Foreskin melanocyte (primary cell): ENCODE measurements at places on chromosomes 4 and X.
A peak's percentile ranks its signal among the peaks of the same experiment; 100 is the strongest.

DNA sequence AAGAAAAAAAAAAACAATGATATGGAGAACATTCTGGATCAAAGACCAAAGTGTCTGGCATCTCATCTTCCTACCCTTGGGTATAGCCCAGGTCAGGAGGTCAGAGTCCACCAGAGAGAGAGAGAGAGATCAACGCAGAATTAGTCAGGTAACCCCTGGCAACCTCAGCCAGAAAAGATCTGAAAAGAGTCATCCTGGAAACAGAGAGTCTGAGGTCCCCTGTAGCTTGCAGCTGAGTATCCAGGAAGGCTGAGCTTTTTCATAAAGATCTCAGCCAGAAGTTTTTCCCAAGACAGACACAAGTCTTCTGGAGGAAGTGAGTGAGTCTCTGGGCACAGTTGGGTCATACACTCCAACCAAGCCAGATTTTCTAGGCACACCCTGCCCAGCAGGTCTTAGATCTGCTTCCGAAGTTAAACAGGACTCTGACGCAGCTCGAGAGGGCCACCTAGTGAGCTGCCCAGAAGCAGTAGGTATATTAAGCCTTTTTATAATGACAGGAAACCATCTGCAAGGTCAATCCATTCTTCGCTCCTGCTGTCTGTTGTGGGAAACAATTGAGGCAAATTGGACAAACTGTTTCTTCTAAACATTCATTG is 35.7 kb downstream of the ACE2 start:
- peak; percentile 50 for DNase-seq

DNA sequence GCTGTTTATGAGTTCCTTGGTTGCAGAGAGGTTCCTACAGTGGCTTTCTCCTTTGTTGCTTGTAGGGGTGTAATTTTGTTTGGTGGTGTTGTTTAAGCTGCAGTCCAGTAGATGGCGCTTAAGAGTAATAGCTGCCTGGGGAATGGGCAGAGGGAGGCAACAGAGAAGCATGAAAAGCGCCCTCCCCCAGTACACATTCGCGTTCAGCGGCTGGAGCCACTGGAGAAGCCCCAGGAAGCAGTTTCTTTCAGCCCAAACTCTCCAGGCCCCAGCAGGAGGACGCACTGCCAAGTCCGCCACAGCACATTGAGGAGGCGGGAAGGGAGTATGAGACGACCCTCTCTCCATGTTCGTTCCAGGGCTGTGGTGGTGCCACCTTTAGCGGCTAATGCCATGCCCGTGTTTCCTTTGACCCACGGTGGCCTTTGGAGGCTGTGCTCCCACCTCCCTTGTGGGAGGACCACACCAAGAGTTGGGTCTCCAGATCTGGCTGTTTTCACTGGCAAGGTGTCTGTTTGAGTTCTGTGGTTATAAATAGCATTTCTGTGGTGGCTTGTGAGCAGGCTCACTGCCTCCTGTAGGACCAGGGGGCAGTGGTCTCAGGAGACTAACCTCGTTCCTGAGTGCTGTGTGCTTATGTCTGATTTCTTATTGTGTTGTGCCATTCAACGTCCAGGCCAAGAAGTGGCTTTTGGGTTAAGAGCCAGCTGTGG is 252.3 kb downstream of the ARHGAP10 start:
- DNase-seq = peak; percentile 12

DNA sequence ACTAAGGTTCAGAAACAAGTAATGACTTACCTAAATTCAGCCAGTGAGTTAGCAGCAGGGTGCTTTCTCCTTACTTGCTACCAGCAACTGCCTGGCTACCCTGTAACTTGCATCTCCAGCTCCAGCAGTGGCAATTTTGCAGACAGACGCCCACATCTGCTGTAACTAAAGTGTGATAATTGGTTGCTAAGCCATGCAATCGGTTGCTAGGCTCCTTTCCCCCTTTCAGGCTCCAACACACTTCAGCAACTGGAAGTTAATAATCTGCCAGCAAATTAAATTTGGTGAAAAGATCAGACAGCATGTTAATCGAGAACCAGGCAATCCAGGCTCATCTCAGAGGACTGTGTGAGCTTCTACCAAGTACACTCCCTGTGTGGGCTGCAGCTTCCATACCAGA is 24.2 kb upstream of the ARHGEF9 start:
- no peak for DNase-seq

DNA sequence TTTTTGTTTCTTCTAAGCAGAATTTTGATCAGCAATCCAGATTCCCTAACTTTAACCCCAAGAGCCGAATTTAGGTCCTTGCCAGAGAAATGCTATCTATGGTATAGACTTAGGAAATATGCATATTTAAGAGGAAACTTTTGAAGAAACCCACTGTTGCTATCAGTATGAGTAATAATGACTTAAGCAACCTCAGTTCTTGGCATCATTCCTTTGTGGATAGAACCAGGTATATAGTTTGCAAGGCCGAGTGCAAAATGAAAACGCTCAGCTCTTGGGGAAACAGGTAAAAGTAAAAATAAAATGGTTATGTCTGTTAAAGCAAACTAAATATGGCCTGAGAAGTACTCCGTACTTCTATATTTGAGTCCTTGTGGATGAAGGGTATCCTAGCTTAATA is 78.1 kb downstream of the ARSF start:
- no peak for DNase-seq

DNA sequence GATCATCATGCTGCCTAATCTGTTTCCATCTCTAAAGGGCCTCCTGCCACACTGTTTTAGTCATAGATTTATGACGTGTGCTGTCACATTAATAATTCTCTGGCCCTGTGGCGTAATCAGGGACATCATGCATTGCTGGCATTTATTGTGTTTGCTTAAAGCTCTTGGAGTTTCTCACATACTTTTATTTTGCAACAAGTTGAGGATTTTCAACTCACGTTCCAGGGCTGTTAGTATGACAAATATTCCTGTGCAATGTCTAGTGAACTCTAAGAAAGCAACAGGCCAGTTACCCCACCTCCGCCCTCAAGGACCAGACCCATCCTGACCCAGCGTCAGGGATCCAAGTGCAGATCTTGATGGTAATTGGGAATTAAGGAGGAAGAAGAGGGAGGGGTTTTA is 7.8 kb upstream of the PIGA start:
- DNase-seq = no peak

- no peak for DNase-seq
These were observed 6.3 kb downstream of the MEPE start for GRCh38 chr4:87838890-87839591.

DNA sequence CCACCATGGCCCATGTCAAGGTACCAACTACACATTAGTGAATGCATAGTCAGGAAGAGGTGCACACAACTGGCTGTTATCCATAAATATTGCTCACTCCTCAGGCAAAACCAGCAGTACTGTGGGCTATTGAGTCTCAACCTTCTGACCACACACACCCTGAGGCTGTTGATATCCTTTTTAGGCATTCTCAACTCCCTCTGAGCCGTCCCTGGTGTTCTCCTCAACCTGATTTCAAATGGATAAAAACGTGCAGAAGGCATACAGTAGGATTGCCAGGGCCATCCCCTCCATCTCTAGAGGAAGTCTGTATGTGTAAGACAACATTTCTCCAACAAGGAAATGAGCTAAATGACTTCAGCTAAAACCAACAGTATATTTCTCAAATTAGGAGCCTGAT is 98.7 kb upstream of the KLHL13 start:
- DNase-seq = no peak

DNA sequence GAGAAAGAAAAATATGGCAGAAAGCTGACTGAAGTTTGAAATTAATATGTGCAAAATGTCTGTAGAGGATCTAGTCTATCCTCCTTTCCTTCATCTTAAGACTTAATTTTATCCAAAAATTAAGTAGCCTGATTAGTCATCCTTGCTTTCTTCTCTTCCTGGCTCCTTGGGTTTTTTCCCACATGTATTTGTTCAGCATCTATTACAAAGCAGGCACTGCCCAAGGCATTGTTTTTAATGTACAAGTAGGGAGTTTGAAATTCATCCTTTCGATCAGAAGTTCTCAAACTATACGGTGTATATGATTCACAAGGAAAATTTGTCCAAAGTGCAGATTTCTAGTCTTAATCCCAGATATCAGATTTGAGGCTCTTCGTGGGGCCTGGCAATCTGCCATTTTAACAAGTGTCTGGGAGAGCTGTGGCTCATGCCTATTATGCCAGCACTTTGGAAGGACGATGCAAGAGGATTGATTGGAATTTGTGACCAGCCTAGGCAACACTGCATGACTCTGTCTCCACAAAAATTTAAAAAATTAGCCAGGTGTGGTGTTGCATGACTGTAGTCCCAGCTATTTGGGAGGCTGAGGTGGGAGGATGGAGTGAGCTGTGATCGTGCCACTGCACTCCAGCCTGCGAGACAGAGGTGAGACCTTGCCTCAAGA is 19.4 kb upstream of the YTHDC1 start:
- no peak for DNase-seq

- DNase-seq = peak; percentile 94
These were observed 188.2 kb downstream of the GC start for GRCh38 chr4:71595576-71596108.

GRCh38 chr4:112031712-112032328 is 113.4 kb upstream of the FAM241A start:
- peak; percentile 57 for DNase-seq

DNA sequence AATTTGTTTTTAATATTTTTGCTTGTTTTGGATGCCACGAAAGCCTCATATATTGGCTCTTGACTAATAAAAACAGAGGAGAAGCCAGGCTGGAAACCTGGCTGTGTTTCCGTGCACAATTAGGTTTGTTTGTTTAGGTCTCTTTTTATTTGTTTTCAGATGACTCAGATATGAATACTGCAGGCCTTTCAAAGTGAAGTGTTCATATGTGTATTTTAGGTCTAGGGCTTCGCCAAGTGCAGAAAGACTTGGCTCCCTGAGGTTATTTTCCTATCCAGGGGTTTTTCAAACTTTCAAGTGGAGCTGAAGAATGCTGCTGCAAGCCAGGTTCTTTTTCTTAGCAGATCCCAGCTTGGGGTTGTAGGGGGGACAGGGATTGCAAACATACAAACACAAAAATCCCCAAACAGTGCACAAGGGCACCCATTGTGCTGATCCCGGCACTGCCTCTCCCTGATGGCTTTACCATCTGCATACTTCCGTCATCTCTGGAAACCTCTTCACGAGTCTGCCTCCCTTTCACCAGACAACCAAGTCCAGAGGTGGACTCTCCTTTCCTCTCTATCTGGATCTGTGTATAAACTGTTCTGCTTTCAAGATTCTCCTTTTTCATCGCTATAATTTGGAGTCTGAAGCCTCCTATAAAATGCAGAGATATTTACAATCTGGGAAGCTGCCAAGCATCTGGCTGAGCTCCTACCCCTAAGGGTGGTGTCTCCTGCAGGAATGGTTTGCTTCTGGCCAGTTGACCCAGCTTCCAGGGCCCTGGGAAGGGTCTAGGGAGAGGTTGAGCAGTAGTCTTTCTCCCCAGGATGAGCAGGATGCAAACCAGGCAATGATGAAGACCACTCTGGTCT is 108.6 kb downstream of the SMIM20 start:
- DNase-seq = peak; percentile 18

DNA sequence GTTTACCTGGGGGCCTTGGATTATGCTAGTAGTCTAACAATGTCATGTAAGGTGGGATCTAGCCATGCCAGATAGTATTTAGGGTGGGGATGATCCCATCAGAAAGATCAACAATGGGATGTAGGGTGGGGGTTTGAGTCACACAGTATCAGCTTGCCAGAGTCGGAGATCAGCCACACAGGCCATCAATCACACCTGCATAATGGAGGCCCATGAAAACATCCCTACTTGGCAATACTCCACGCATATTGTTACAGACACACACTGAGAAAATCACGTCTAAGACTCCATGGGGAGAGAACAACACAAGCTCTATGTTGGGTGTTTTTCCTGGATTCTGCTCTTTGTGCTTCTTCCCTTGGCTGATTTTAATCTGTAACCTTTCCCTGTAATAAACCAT is 49.5 kb upstream of the SLC25A4 start:
- no peak for DNase-seq

DNA sequence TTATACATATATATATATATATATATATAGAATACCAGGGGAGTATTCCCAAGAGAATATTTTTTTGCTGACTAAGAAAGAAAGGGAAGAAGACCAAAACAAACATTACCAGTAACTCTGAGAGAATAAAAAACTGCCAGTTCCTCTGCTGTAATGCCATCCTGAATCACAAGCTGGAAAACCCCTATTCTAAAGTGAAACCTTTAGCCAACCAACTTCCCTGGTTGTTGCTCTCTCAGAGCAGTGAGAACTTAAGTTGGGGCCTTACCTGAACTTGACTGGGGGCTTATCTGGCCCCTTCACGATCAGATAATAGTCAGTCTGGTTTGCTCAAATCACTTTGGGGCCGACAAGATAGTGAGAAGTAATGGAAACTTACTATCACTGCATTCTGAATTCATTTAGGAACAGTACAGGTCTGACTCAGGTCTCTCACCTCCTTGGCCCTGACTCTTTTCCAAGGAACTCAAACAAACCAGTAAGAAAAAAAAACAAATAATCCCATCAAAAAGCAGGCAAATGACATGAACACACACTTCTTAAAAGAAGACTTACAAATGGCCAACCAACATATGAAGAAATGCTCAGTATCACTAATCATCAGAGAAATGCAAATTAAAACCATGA is 62.5 kb downstream of the CD40LG start:
- no peak for DNase-seq

DNA sequence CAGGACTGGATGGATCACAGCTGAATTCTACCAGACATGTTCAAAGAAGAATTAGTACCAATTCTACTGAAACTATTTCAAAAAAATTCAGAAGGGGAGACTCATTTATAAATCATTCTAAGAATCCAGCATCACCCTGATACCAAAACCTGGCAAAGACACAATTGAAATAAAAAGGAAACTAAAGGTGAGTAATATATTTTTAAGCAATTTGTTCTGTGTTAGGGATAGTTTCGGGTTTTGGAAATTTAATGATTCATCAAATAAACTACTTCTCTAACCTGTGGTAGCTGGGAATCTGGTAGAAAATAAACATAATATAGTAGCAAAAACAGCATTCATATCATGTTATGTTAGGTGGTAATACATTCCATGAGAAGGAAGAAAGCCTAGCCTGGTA is 662.2 kb upstream of the BOD1L1 start:
- DNase-seq = no peak

- no peak for DNase-seq
These were observed 1.3 kb downstream of the NOP14 start for GRCh38 chr4:2961811-2962441.

- DNase-seq = no peak
These were observed 19.5 kb downstream of the PRKG2 start for GRCh38 chr4:81195475-81195874.

GRCh38 chr4:14862891-14863290 is 139.4 kb upstream of the CPEB2 start:
- no peak for DNase-seq

GRCh38 chr4:162154862-162155540 is 8.8 kb downstream of the FSTL5 start:
- DNase-seq = no peak

- DNase-seq = no peak
These were observed 6.0 kb downstream of the CXCL2 start for GRCh38 chr4:74092957-74093356.

- no peak for DNase-seq
These were observed 6.6 kb downstream of the SMS start for GRCh38 chrX:21946925-21947641.

DNA sequence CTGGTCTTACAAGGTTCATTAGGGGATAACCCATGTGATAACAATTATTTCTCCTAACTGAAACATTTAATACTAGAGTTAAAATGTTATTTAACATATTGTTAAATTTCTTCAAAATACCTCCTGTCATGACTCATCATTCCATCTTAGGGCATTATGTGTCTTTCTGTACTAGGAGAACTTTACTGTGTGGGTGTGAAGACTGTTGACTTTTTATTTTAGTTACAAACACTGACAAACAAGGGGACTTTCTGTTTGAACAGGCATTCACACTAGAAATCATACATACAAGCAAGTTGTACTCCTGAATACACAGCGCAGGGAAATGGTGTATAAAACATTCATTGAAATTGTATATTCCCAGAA is 175.9 kb downstream of the FBXW7 start:
- no peak for DNase-seq
